Cardiac fibroblast (primary cell): ENCODE measurements at places on chromosomes 7 and 10.

DNA sequence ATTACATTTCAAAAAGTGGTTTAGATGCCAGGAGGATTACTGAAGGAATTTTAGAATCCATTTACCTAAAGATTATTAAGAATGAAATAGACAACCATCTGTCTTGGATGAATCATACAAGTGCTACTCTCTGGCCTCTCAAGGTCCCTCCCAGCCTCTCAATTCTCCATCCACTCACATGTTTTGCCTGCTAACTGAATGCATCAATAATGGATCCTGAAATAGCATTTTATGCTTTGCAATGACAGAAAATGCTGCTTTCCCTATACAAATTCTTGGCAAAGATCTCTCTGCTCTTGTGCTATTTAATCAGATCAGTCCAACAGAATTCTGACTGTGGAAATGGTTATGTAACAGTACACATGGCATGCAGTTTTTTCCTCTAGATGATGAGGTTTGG lies 68.1 kb downstream of the HBP1 start:
- no peak for DNase-seq

GRCh38 chr10:124577651-124578050 lies 116.0 kb downstream of the LHPP start:
- no peak for DNase-seq

- DNase-seq = peak; percentile 46
Observed at GRCh38 chr7:65371468-65371867, 2.2 kb upstream of the ZNF92 start.

- DNase-seq = no peak
Observed at GRCh38 chr7:122706836-122707235, 4.1 kb upstream of the RNF148 start.

DNA sequence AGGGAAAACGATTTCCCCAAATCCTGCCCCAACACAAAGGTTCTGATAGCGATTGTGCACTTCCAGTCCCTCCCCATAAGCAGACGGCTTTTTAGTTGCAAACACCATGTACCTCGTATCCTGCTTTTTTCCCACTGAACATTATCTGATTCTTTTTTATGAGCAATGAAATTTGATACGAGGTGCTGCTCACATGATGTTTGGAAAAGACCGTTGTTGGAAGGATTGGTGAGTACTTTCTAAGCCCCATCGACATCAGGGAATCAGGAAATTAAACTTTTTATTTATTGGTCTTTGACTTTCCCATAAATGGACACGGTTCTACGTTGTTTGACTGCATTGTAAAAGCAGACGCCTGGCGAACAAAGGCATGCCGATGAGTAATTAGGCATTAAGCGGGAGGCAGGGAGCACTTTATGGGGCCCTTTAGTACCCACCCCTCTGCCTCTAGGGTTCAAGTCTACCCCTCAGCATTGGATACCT lies 49.4 kb downstream of the TEX36 start:
- no peak for DNase-seq

- DNase-seq = no peak
Observed at GRCh38 chr7:89336121-89336520, 540.6 kb upstream of the TEX47 start.

- no peak for DNase-seq
Observed at GRCh38 chr10:117348236-117348635, 27.0 kb downstream of the PDZD8 start.

- DNase-seq = no peak
Observed at GRCh38 chr10:75866300-75866625, 434.8 kb downstream of the LRMDA start.

DNA sequence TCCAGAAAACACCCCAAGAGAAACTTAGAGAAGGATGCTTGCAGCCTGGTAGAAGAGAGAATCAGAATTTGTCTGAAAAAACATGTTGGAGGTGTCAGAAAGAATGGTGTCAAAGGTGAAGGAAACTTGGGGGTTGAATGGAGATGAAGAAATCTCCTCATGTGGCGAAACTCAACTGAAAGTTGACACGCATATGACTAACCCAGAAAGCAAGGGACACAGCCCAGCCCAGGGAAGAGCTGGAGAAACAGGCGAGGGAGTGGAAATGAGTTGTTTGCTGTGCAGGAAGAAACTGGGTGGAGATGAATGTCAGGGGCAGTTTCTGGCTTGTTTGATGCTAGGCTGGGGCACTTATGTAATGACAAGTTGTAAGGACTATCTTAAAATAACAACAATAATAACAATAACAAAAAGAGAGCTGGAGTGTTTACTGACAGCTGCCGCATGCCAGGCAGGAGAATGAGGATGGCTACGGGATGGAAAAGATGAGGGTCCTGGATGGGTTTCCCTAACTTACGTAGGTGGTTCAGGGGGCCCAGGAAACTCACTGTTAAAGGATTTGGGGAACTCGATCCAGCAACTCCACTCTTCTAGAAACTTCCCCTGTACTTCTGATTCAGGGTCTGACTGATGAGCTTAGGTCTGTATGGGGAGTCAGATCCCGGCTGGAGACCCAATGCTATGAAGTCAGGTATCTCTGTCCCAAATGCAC lies 57.4 kb downstream of the MAP3K8 start:
- peak; percentile 85 for DNase-seq

DNA sequence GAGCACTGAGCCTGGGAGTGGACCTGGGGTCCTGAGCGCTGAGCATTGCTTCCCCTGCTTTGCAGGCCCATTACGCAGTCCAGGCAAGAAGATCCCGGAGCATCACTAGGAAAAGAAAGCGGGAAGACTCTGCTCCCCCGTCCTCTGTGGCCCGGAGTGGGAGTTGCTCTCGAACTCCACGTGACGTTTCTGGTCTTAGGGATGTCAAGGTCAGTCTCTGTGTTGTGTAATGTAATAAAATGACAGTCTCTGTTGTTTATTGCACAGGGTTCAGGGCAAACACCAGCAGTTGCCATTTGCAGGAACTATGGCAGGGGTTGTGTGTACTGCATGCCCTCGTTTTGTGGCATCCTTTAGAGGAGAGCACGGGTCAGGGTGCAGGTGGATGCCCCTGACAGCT lies 10.0 kb downstream of the IDI2 start:
- no peak for DNase-seq

- no peak for DNase-seq
Observed at GRCh38 chr10:101965075-101965765, 90.8 kb downstream of the ARMH3 start.

GRCh38 chr7:129144834-129145668 lies 544 bp downstream of the TSPAN33 start:
- DNase-seq = no peak

DNA sequence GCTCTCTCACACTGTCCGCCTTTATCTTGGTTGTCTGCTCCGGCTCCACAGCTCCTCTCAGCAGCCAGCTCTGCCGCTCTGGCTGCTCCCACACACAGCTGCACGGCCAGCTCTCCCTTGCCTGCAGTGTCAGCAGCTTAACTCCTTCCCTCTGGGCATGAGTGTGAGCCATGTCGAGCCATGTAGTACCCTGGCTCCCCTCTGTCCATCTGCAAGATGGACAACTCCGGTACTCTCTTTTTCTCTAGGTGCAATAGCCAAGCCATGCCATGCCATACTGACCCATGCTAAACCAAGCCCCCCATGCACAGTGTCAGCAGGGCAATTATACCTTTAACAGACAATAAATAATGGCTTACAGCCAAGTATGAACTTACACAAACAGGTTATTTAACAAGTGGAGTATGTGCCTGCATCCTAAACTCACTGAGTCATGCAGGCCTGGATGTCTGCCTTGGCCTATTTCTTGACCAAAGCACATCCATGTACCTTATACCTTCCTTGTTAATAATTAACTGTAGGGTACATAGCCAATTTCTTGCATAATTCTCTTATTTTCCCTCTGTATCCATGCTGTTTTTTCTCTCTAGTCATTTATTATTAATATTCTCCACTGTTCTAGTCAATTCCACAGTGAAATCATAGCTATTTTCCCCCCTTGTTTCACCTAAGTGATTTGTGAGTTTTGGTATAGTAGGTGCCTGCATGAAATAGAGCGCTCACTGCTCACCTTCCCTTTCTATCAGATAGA lies 170.9 kb downstream of the CDK14 start:
- DNase-seq = peak; percentile 91

- DNase-seq = peak; percentile 55
Observed at GRCh38 chr7:18020138-18020715, 7.4 kb downstream of the PRPS1L1 start.

DNA sequence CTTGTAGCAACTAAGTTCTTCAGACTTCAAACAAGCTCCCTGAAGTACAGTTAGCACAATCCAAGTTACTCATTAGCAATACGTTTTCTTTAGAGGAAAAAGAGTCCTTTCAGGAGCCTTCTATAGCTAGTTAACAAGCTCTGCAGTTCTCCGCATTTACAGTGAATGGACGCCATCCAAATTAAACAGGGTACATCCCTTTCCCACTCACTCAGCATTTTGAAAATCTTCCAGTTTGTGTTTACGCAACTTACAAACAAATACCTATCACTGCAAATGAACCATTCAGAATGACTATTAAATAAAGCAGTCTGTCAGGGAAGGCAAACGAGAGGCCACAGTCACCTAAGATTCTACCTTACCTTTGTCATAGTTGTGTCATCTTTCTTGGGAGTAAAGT lies 84.5 kb downstream of the RNF32 start:
- DNase-seq = peak; percentile 79

DNA sequence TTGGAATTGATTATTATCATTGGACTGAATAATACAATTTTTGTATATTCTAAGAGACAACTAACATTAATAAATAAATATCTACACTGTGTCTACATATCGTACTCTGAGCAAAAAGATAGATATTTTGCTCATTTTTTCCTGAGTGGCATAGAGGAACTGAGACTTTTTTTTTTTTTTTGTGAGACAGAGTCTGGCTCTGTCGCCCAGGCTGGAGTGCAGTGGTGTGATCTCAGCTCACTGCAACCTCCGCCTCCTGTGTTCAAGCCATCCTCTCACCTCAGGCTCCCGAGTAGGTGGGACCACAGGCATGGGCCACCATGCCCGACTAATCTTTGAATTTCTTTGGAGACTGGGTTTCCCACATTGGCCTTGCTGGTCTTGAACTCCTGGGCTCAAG lies 14.0 kb downstream of the KMT2E start:
- no peak for DNase-seq

DNA sequence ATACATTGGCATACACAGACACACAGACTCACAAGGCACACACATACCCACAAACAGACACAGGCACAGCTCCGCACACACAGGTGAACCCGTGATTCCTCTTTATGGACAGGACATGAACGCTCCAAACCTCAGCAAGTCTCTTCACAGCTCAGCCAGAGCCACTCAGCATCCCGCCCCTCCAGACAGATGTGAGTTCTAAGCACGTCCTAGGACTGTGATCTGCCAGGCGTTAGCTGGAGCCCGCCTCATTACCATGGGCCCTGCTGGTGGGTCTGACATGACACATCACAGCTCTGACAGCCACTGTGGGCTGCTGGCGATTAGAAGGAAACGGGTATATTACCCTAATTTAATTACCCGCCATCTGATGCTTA lies 176.7 kb upstream of the PPP2R2D start:
- no peak for DNase-seq

DNA sequence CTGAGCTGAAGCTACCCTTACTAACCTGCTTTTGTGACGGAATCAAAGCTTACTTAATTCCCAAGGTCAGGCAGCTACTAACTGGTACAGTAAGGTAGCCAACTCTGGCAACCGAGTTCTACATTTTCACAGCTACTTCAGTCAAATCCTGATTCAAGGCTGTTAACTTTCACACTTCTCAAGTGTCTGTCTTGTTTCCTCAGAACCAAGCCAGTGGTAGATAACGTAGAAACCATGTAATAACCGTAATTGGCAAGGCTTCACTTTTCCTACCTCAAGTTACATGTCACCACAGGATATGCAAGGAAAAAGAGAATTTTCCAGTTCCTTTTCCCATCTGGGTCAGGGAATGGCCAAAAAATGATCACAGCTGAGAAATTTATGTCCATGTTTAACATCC lies 746.7 kb downstream of the NRG3 start:
- no peak for DNase-seq

DNA sequence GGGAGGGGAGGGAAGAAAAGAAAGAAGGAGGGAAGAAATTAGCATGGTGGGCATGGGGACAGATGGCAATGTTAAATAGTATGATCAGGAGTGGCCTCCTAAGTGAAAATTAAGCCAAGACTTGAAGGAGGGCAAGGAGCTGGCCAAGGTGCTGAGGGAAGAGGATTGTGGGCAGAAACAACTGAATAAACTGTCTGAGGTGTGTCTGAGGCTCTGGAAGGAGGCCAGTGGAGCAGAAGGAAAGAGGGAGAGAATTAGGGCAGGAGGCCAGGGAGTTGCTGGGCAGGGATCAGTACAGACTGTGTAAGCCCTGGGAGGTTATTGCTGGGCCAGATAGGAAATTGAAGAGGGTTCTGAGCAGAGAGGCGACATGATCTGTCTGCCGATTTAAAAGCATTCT lies 40.6 kb upstream of the VKORC1L1 start:
- peak; percentile 63 for DNase-seq

DNA sequence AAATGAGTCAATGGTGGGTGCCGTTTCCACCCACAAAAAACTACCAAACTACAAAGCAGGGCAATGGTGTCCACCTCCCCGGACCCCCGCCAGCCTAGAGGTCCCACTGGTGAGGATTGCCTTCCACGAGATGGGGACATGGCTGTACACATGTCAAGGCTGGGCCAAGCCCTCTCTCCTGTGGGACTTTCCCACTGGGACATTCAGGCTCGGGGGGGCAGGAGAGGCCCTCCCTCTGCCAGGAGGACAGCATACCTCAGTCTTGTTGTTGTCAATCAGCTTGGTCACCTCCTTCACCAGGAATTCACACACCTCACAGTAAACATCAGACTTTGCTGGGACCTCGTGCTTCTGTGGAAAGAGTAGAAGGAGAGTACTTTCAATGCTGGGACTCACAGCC lies 31.1 kb downstream of the PSAP start:
- no peak for DNase-seq

DNA sequence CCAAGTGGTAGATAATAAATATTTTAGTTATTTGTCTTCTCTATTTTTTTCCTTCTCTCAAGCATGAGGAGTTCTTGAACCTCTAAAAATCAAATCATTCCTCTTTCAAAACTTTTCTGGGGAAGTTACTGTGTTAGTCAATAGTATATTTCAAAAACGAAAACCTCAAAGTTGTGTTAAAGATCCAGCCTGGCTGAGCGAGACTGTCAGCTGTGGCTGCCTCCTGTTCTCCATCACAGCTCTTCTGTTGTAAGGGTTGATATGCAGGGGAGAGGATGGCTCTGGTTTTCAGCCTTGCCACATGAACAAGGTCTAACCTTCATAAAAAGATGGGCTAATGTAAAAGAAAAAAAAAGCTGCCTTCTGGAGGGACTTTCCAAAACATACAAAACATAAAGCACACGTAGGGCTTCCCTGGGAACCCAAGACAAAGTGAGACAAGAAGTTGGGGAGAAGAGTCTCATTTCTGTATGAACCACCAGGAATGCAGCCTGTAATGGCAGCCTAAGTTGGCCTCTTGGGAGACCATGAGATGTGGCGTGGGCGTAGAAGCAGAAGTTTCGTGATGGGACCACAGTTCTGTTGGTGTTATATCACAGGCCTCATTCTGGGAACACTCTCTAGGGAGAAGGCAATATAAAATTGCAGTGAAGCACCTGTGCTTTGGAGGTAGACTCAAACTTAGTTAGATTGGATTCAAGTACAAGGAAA lies 77.9 kb upstream of the FHIP2A start:
- DNase-seq = no peak
